Lower lobe of right lung (tissue), 2 donors: ENCODE measurements at places on chromosomes 3 and 15.

- no peak for DNase-seq
These were observed 119.7 kb downstream of the SNRK start for GRCh38 chr3:43405888-43406642.

GRCh38 chr15:43958861-43959330 is 132.1 kb downstream of the WDR76 start:
- no peak for DNase-seq

DNA sequence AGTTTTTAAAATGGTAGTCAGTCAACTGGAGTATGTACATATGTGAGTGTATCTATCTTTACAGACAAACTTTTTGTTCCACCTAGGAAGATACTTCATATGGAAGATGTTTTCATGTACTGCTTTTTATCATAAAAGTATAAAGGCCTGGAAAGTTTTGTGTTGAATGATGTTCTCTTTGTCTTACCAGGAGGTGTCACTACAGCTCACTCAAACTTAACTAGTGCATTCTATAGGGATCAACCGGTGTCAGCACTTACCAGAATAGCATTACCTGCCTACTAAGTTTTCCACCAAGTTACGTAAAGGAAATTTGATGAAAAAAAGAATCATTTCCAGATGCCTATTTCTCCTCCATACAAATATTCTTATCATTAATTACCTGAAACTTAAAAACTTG is 522.6 kb upstream of the SEMA6D start:
- DNase-seq = no peak

DNA sequence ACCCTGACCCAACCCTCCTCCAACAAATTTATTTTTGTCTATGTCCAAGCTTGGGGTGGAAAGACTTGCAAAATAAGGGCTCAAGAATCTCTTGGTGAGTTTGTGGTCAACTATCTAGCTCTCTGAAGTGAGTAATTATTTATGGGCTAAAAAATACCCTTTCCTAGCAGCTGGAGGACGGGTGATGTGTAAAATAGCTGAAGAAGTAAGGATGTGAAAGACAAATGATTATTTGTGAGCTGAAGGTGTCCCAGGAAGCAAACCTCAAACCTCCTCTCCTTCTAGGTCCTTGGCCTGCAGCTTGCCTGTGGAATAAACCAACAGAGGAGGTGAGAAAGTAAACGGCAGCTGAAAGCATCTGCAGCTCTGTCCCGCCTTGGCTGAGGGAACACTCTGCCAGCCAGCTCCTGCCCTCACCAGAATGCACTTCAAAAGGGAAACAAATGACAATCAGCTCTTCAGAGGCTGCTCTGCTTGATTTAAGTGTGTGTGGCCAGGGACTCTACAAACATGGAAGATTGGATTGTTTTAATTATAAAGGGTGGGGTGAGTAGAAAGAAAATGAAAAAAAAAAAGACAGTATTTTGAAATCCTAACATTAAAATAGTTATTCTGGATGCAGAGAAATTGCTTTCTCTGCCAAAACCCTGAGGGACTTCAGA is 60.3 kb downstream of the TM4SF4 start:
- DNase-seq = no peak

- DNase-seq = no peak
These were observed 7.6 kb downstream of the NR1D2 start for GRCh38 chr3:23952646-23953045.

- DNase-seq = no peak
These were observed 105.8 kb upstream of the ARL6 start for GRCh38 chr3:97658668-97659285.

DNA sequence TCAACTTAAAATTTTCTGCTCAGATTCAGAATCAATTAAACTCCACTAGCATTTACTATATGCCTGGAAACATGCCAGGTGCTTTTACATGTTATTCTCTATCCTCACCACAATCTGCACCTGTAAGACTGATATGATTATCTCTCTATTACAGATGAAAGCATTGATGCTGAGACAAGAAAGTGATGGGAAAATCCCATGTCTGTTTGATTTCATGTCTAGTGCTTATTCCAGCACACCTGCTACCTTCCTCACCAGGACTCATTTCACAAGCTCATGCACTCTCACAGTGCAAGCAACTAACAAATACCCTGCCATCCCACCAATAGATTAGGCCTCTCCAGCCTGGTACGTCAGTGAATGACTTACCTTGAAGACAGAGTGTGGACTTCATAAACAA is 25.0 kb upstream of the BCL6 start:
- no peak for DNase-seq

DNA sequence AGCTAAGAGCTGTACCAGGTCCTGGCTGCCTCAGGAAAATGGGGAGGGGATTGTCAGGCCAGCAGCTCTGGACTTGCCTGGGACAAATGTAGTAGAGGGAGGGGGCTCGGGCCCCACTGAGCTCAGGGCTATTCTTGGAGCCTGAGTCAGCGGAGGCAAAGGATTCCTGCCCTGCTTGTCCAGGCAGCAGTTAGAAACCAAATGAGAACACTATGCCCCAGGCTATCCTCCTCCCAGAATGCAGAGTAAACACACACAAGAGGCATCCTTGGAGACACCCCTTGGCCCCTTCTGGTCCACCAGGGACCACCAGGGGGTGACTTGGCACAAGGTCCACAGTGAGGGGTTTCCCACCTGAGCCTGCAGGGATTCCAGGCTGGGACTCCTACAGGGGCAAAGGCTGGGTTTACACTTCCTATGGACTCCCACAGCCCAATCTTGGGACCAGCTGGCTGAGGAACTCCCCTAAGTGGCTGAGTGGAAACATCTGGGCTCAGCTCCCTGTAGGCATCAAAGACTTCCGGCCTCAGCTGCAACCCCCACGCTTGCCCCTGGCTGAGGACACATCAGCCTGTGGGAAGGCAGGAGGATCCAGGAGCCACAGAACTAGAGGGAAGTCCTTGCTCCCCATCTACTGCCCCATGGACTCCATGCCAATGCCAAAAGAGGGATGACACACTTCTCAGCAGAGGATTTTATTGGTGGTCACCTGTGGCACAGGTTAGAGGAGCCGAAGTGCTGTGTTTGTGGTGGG is 3.4 kb upstream of the COL7A1 start:
- no peak for DNase-seq

DNA sequence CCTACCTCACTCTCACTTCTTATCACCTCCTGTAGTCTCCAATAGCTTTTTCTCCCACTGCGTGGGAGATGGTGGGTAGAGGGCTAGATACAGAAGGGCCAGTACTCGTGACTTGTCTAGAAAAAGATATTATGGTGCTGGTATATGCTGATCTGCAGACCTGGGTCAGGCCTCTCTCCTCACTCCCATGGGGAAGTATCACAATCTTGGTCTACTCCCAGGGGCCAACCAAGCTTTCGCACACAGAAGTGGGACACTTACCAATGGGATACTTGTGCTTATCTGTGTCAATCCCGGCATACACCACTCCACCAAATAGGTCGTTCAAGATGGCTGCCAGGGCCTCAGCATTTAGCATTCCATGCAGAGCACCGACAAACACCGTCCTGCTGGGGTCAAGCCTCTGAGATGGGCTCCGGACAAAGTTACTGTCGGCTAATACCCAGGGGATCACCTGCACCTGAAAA is 9.0 kb upstream of the RPS17 start:
- no peak for DNase-seq

DNA sequence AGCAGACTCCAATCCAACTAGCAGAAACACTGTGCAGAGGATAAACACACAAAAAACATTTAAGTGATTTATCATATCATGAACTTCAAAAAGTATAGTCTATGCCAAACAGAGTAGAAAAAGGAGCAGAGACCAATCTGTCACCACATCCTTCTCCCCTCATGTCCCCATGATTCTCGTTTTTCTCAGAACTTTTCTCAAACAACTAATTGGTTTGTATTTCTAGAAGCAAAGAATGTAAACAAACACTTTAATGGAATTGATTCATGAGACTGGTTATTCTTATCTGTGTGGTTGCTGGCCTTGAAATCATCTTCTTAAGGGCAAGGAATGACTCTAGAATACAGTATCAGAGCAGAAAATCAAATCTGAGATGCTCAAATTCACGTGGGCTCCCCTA is 294.2 kb upstream of the THBS1 start:
- no peak for DNase-seq
